Activated T-helper 1 cell treated with anti-CD3 and anti-CD28 coated beads, Interleukin-12 subunit alpha, Interleukin-12 subunit beta, Interleukin-2, Interleukin-4 antibody, amounts not matched to agents 30 ng/mL and 10 ng/mL and 1 ng/mL, durations not matched to agents 14 hours and 24 hours and 36 hours (primary cell): ENCODE measurements at places on chromosomes 4 and X. TPM values are rescaled to one million over a fixed set of nuclear protein-coding genes. Genes with fewer than 3 reads are reported as not detected.
A peak's percentile ranks its signal among the peaks of the same experiment; 100 is the strongest.

GRCh38 chr4:2604614-2605013, 68.2 kb downstream of the FAM193A start:
- no peaks in the 10 kb centered on the region for H3K27me3 ChIP-seq
- H3K36me3 ChIP-seq, result peaks cover 11% of the 10 kb centered on the region
- peaks cover 15% of the 10 kb centered on the region for H3K4me1 ChIP-seq
- no peak overlapping the region for H3K27ac ChIP-seq

GRCh38 chr4:137909529-137910309, 332.4 kb downstream of the SLC7A11 start:
- H3K4me3 ChIP-seq, result no peak overlapping the region
- H3K36me3 ChIP-seq, result no peaks in the 10 kb centered on the region
- H3K27ac ChIP-seq, result no peak overlapping the region
- H3K27me3 ChIP-seq, result no peaks in the 10 kb centered on the region
- DNase-seq, result no peak

DNA sequence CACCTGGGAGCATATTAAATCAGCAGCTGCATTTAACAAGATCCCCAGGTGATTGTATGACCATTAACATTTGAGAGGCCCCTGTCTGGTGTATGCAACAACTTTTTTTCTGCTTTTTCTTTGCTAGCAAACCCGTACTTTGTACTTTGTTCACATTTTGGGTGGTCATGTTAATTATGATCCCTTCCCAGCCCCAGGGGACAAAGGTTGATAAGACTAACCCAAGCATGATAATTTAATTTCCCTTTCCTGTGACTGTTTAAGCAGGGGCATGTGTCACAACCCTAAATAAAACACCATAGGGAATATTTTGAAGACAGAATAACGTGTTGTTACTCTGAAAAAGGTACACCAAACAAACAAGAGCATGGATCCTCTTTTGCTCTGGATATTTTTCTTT, 332.0 kb downstream of the PCDH18 start:
- no peak overlapping the region for H3K27ac ChIP-seq
- H3K4me1 ChIP-seq, result no peaks in the 10 kb centered on the region
- H3K4me3 ChIP-seq, result no peak overlapping the region
- H3K27me3 ChIP-seq, result no peaks in the 10 kb centered on the region
- H3K36me3 ChIP-seq, result no peaks in the 10 kb centered on the region

GRCh38 chrX:314781-315595, 3.6 kb downstream of the GTPBP6 start:
- DNase-seq, result no peak
- peaks cover 22% of the 10 kb centered on the region for H3K36me3 ChIP-seq
- no peaks in the 10 kb centered on the region for H3K4me1 ChIP-seq
- peaks cover 2% of the 10 kb centered on the region for H3K27me3 ChIP-seq
- no peak overlapping the region for H3K27ac ChIP-seq
- H3K4me3 ChIP-seq, result no peak overlapping the region

DNA sequence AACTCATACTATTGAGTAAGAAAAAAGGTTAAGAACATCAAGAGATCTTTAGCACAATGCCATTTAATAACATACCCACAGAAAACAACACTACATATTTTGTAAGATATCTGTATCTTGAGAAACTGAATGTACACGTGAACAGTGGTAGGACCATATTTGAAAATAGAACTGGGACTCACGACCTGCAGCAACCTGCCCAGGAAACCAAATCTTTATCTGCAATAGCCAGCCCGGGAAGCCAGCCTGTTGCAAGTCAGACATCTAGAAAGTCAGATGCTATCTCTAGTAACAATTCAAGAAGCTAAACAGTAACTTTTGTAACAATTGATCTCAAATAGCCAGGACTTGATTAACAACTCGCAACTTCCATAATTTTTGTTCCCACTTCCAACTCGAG, 52.6 kb upstream of the SOD3 start:
- peaks cover 3% of the 10 kb centered on the region for H3K27me3 ChIP-seq
- no peak overlapping the region for H3K4me3 ChIP-seq
- no peaks in the 10 kb centered on the region for H3K36me3 ChIP-seq
- no peak for DNase-seq
- H3K4me1 ChIP-seq, result no peaks in the 10 kb centered on the region
- no peak overlapping the region for H3K27ac ChIP-seq

- no peaks in the 10 kb centered on the region for H3K4me1 ChIP-seq
- no peaks in the 10 kb centered on the region for H3K27me3 ChIP-seq
- no peak for DNase-seq
- no peak overlapping the region for H3K4me3 ChIP-seq
- no peaks in the 10 kb centered on the region for H3K36me3 ChIP-seq
Measured at GRCh38 chr4:181933471-181933870, 309.7 kb upstream of the TENM3 start.

- H3K27ac ChIP-seq, result no peak overlapping the region
- no peak for DNase-seq
- H3K4me1 ChIP-seq, result no peaks in the 10 kb centered on the region
- no peak overlapping the region for H3K4me3 ChIP-seq
Measured at GRCh38 chr4:58261526-58261925, 1151.3 kb upstream of the IGFBP7 start.

DNA sequence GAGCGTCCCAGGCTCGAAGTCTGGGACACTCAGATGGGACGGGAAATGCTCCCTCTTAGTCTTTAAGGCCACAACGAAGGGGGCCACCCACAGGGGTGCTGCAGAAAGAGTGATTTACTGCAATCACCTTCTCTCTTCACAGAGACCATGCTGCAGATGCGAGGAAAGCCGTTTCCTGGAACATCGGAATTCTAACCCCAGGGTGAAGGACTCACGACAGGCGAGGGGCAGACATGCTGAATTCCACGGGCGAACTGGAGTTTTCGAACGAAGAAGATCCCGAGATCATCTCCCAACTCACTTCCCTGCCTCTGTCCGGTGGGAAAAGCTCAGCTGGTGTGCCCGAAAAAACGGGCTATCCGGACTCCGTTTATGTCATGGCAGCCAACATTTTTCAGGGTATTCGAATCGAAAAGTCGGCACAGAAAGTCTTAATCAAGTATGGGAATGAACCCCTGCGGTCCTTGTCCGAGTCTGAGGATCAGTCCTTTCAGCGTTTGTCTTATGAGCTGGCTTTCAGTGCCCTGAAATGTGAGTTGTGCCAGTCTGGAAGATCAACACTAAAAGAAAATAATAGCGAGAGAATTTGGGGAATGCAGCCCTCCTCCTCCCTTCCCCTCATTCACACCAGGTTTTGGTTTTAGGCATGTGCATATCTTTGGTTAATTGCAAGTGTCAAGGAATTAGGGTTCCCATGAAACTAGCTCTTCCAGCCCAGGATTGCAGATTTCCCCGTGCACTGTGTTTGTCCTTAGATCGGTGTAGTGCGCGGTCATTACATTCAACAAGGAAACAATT, 905 bp downstream of the NSUN7 start:
- peaks cover 12% of the 10 kb centered on the region for H3K4me1 ChIP-seq
- no peak for DNase-seq
- peaks cover 7% of the 10 kb centered on the region for H3K36me3 ChIP-seq

DNA sequence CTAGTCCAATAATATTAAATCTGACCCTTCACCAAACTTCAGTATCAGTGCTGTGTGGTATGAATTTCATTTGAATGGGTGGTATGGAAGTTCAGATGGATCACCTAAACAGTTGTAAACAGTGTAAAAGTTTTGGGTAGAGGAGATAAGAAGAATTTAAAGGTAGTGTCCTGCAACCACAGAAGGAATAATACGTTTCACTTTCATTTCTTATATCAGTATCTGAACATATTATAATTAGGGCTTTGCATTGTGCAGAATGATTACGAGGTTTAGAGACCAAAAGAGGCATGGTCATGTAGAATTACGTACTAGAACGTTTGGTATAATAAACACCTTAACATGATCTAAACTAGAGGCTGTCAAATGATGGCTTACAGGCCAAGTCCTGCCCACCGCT, 116.1 kb downstream of the PDLIM5 start:
- no peaks in the 10 kb centered on the region for H3K36me3 ChIP-seq
- DNase-seq, result no peak
- no peaks in the 10 kb centered on the region for H3K4me1 ChIP-seq

DNA sequence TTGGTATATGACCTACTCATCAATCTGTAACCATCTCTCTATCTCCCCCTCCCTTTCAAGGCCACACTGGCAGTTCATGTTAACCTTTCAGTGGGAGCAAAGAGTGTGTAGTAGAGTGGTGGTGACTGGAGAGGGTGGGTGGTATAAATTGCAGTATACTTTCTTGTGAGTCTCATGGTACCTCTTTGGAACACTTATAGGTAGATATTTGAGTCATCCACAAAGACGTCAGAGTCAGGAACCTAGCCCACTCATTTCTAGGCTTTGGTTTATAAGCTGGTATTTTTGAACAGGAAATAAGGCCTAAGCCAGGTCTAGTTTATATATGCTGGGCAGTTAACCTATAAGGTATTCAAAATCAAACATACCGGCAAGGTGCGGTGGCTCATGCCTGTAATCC, 36.3 kb downstream of the RLIM start:
- no peak for DNase-seq
- H3K27me3 ChIP-seq, result no peaks in the 10 kb centered on the region
- H3K27ac ChIP-seq, result peak overlapping the region; percentile 58

GRCh38 chrX:132843363-132843762, 115.1 kb downstream of the HS6ST2 start:
- H3K4me3 ChIP-seq, result no peak overlapping the region
- peaks cover 8% of the 10 kb centered on the region for H3K27me3 ChIP-seq
- no peaks in the 10 kb centered on the region for H3K4me1 ChIP-seq

DNA sequence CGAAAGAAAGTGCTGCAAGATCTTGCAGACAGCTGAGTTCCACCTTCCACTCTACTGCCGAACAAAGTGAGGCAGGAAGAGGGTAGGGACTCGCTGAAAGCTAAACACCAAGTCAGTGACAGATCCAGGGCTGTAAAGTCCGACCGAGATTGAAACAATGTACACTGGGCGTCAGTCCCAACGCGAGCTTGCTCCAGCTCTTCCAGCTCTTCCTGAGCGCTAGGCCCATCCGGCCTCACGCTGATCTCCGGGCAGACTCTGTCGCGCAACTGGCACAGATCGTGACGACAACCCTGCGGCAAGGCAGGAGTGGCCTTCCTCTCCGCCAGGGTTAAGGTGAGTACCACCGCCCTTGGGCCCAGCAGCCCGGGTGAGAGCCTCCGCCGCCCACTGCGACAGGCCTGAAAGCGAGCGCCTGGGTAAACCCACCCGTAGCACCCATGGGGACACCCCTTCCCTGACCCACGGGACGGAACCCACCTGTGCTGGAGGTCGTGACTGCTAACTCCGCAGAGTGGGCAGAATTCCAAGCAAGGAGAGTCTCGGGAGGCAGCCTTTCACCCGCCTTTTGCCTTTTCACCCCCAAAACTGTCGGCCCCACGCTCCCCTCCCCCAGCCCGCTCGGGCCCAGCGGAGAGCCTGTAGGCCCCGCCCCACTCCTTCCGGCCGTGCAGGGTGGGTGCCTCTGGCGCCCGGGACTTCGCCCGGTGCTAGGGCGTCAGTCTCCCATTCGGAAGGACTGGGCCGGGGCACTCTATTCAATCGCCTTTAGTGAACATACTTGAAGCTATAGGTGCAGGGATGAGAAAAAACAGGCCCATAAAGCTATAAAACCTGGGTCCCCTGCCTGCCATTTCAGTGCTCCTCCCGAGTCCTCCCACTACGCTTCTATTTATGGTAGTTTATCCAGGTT, at the start of gene TMLHE:
Gene TMLHE (minus strand): TSS at position 641 of the 913 bp plus-strand sequence. CDS start 67,676 bp downstream, outside the sequence.
- H3K4me1 ChIP-seq, result peaks cover 5% of the 10 kb centered on the region
- DNase-seq, result peak; percentile 42

DNA sequence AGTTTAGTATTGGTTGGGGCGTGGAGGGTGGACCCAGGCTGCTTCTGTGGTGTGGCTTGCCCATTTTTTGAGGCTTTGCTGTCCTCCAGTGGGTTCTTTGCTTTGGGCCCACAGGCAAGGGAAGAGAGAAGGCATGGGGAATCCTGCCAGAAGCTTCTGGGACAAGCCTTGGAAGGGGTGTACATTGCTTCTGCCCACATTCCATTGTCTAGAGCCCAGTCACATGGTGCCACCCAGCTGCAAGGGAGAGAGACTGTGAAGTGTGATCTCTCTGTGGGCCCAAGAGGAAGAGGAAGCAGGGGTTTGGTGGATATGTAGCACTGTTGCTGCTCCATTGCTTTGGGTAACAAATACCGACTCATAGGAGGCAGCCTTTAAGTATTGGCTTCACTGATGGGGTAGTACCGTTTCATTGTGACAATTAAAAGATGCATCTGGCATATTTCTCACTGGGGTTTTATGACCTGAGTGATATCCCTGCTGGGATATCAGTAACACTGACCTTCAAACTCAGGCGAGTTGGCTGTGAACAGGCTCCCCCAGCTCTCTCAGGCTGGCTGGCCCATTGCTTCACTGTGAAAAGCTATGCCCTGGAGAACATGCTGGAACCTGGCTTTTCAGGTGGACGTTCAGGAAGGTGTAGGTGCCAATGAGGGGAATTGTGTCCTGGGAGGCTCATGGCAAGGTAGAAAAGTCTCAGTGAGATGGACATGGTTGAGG, 85.9 kb downstream of the CLDN34 start:
- DNase-seq, result no peak
- no peaks in the 10 kb centered on the region for H3K27me3 ChIP-seq
- no peak overlapping the region for H3K27ac ChIP-seq
- peaks cover 4% of the 10 kb centered on the region for H3K36me3 ChIP-seq
- no peak overlapping the region for H3K4me3 ChIP-seq

DNA sequence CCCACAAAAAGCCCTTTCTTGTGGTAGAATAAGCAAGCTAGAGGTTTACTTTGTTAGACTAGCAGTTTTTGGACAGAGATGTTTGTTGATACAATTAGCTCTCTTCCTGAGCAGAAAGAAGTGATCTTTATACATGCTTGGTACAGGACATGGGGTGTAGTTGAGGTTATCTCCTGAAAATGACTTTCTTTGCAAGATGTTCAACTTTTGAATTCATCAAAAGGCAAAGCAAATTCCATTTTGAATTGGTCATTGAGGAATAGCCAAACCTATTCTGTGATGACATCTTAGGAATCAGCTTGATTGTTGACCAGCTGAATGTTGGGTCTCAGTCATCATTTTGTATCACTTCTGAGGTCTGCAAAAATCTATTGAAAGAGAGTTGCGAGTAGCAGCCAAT, 3.8 kb downstream of the CPE start:
- peaks cover 57% of the 10 kb centered on the region for H3K27me3 ChIP-seq
- no peak for DNase-seq
- H3K4me3 ChIP-seq, result no peak overlapping the region
- no peak overlapping the region for H3K27ac ChIP-seq

DNA sequence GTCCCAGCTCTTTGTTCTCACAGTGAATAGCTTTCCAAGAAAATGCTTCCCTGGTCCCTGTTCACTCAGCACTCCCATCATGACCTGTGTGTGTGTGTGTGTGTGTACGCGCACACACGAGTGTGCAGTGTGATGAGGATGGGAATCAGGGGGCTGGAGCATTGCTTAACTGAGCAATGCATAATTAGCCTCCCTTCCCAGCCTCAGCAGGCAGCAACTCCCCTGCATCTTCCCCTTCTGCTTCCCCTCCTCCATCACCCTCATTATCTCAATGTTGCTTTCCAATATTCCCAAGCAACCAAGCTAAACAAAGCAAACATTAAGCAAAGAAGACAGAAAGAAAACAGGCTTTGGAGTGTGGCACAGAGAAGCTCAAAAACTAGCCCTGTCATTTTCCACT, 137.0 kb downstream of the RBM47 start:
- H3K36me3 ChIP-seq, result peaks cover 3% of the 10 kb centered on the region
- no peak overlapping the region for H3K27ac ChIP-seq
- no peak for DNase-seq
- peaks cover 5% of the 10 kb centered on the region for H3K27me3 ChIP-seq
- H3K4me3 ChIP-seq, result no peak overlapping the region

Gene CCNB3
- total RNA-seq, result 0.64 and 0.80 TPM in 2 replicates

Gene PRDM8
- 8.4 and 11.9 TPM in 2 replicates for total RNA-seq

Gene HS6ST2
- total RNA-seq, result 1.1 TPM in 2 replicates

Gene COL4A6
- not detected in 2 replicates for total RNA-seq

Gene TBX22
- not detected in 2 replicates for total RNA-seq

Gene ETDA
- not detected in 2 replicates for total RNA-seq
